Muscle of leg (tissue), 16 donors: ENCODE measurements at places on chromosomes 3 and 15. TPM values are rescaled to one million over a fixed set of nuclear protein-coding genes. Genes with fewer than 3 reads are reported as not detected.

Gene SPESP1
- 5.2 TPM for polyA plus RNA-seq

Gene NRROS
- polyA plus RNA-seq, result 4.6 TPM

Gene NMD3
- 40.4 TPM for polyA plus RNA-seq

Gene VWA5B2
- 0.31 TPM for polyA plus RNA-seq

Gene OIP5
- 4.4 TPM for polyA plus RNA-seq

DNA sequence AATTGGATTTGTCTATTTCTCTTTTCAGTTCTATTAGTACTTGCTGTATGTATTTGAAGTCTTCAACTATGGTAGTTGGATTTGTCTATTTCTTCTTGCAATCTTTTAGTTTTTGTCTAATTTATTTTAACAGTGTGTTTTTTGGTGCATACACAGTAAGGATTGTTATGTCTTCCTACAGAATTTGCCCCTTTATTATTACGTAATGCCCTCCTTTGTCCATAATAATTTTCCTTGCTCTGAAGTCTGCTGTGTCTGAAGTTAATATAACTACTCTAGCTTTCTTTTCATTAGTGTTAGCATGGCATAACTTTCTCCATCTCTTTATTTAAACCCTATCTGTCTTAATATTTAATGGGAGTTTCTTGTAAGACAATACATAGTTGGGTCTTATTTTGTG, 105.1 kb upstream of the STT3B start:
- DNase-seq, result no peak
- peaks cover 9% of the 10 kb centered on the region for H3K4me1 ChIP-seq
- H3K27me3 ChIP-seq, result no peaks in the 10 kb centered on the region
- no peak overlapping the region for H3K4me3 ChIP-seq

DNA sequence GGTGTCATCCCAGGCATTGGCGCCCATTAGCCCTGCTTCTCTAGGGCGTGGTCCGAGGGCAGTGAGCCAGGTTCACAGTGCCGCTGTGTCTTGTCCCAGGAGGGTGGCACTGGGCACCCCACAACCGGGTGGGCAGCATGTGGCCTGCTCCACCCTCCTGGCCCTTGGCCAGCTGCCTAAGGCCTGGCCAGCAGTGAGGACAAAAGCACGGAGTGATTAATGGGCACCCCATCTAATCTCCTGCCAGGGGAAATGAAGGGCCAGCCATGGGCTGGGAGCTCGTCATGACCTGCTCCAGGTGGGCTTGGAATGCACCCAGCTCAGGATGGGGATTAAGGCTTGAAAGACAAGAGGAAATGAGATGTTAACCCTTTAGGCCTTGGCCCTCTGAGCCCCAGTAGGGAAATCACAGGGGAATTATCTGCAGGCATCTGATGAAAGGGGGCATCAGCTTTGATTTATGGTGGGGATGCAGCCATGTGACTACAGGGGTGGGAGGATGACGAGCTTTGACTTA, 5.2 kb downstream of the THSD4 start:
- H3K4me3 ChIP-seq, result no peak overlapping the region
- peaks cover 46% of the 10 kb centered on the region for H3K4me1 ChIP-seq
- peaks cover 3% of the 10 kb centered on the region for H3K36me3 ChIP-seq
- no peak for DNase-seq
- peaks cover 17% of the 10 kb centered on the region for H3K27me3 ChIP-seq

- no peak overlapping the region for H3K27ac ChIP-seq
- H3K27me3 ChIP-seq, result peaks cover 2% of the 10 kb centered on the region
- no peak for DNase-seq
- H3K4me1 ChIP-seq, result no peaks in the 10 kb centered on the region
- H3K4me3 ChIP-seq, result no peak overlapping the region
- no peaks in the 10 kb centered on the region for H3K36me3 ChIP-seq
These were observed 182.4 kb downstream of the ANXA2 start for GRCh38 chr15:60215225-60215963.

DNA sequence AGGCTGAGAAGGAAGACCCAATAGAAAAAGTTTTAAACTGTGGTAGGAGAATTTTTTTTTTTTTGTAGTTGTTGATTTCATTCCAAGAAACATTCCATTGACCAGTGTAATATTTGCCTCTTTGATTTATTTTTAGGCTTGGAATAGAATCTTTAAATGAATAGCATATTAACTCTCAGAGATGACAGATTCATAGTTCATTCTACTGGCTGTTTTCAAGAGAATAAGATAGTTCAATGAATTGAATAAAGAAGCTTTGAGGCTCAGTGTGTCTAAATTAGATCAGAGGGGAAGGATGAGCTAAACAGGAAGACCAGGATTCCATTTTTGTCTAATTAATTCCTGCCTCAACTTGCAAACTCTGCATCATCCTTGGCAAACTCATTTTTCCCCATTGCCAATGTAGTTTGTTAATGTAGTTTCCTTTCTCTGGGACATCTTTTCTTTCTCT, 98.4 kb downstream of the NAALADL2 start:
- DNase-seq, result peak; percentile 47
- H3K4me1 ChIP-seq, result no peaks in the 10 kb centered on the region
- H3K36me3 ChIP-seq, result no peaks in the 10 kb centered on the region
- no peak overlapping the region for H3K27ac ChIP-seq
- no peak overlapping the region for H3K4me3 ChIP-seq
- no peaks in the 10 kb centered on the region for H3K27me3 ChIP-seq

- H3K4me1 ChIP-seq, result no peaks in the 10 kb centered on the region
- no peaks in the 10 kb centered on the region for H3K36me3 ChIP-seq
- H3K27me3 ChIP-seq, result no peaks in the 10 kb centered on the region
- H3K4me3 ChIP-seq, result no peak overlapping the region
These were observed 42.3 kb downstream of the FBXO22 start for GRCh38 chr15:75945953-75946352.

GRCh38 chr3:14633417-14633816, 18.1 kb upstream of the CCDC174 start:
- DNase-seq, result no peak
- H3K27ac ChIP-seq, result no peak overlapping the region
- H3K4me3 ChIP-seq, result no peak overlapping the region
- H3K36me3 ChIP-seq, result no peaks in the 10 kb centered on the region
- H3K4me1 ChIP-seq, result no peaks in the 10 kb centered on the region
- peaks cover 19% of the 10 kb centered on the region for H3K27me3 ChIP-seq

GRCh38 chr15:85942632-85943031, 137.0 kb upstream of the AGBL1 start:
- H3K4me1 ChIP-seq, result peaks cover 6% of the 10 kb centered on the region
- no peaks in the 10 kb centered on the region for H3K36me3 ChIP-seq
- no peak overlapping the region for H3K27ac ChIP-seq
- DNase-seq, result no peak
- no peak overlapping the region for H3K4me3 ChIP-seq

DNA sequence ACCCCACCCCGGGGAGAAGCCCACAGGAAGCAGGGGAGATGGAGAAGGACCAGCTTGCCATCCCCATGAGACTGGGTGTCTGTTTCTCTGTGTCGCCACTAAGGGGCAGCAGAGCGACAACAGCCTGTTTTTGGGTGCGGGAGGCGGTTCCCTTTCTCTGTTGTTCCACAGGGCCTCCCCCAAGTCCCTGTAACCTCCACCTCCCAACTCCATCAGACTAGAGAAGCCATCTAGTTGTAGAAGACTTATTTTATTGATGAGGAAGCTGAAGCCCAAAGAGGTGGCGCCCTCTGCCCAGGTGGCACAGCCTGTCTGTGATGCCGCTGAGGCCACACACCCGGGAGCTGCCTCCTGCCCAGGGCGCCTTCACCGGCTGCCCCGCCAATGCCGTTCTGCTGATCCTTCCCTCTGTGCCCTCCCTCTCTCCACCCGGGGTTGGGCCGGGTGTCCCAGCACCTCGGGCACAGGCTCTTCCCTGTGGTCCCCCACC, 3.9 kb upstream of the CCDC9B start:
- H3K4me1 ChIP-seq, result peaks cover 33% of the 10 kb centered on the region
- DNase-seq, result peak; percentile 55
- no peak overlapping the region for H3K27ac ChIP-seq
- H3K4me3 ChIP-seq, result no peak overlapping the region
- H3K27me3 ChIP-seq, result no peaks in the 10 kb centered on the region

DNA sequence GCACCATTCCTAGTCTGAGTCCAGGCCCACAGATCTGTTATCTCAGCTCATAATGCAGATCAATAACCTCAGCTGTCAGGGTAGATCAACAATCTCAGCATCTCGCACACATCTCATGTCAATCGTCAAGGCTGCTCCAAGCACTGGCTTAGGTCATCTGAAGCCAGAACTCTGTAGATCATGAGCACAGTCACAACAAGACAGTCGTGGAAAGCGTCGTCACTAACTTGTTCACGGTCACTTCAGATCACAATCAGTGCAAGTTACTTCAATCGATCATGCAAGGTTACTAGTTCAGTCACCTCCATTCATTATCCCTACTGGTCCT, 71.8 kb downstream of the RBPMS2 start:
- H3K36me3 ChIP-seq, result peaks cover 5% of the 10 kb centered on the region
- peak overlapping the region; percentile 90 for H3K27ac ChIP-seq
- DNase-seq, result no peak
- H3K4me3 ChIP-seq, result peak overlapping the region; percentile 73
